ENCODE measurements at places on chromosomes 3 and 15.

- DNase-seq = no peak
Observed at GRCh38 chr3:136644212-136644611, 108.0 kb downstream of the STAG1 start.

GRCh38 chr3:114518206-114518808 lies 224.5 kb downstream of the TIGIT start:
- no peak for DNase-seq

DNA sequence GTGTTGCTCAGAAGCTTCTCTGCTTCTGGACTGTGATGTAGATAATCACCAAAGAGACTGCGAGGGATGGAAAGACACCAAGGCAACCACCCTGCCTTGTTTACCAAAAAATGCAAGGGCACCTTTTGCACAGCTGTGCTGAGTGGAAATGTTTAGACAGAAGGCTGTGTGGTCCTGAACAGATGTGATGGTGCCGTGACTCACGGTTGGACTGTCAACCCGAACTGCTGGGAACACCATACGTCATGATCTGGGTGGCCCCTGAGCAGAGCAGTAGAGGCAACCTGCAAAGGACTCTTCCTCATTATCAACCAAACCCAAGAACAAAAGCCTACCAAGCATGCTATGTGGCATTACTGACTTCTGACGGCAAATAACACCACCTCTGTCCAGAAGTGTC lies 61.3 kb upstream of the LPP start:
- no peak for DNase-seq

DNA sequence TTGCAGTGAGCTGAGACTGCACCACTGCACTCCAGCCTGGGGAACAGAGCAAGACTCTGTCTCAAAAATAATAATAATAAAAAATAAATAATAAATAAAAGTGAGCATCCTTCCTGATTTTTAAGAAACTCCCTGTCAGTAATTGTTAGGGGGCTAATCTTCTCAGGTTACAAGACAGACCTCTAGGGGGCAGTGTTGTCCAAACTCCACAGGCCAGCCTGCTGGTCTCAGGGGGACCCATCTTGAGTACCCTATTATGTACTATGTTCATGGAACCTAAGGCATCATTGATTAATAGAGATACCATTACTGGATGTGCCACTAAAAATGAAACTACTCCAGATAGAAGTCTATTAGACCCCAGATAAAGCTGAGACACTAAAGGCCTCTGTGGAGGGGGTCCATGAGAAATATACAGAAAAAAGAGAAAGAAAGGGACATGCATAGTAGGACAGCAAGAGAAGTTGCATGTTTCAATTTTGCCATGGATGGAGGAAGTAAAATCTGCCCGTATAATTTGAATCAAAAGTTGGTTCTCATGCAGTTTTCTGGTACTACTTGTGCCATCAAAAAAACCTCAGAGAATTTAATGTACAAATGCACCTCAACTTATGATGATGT lies 85.5 kb upstream of the CDV3 start:
- peak; percentile 20 for DNase-seq

- peak; percentile 41 for DNase-seq
Observed at GRCh38 chr15:69059557-69059943, 45.1 kb downstream of the NOX5 start.

DNA sequence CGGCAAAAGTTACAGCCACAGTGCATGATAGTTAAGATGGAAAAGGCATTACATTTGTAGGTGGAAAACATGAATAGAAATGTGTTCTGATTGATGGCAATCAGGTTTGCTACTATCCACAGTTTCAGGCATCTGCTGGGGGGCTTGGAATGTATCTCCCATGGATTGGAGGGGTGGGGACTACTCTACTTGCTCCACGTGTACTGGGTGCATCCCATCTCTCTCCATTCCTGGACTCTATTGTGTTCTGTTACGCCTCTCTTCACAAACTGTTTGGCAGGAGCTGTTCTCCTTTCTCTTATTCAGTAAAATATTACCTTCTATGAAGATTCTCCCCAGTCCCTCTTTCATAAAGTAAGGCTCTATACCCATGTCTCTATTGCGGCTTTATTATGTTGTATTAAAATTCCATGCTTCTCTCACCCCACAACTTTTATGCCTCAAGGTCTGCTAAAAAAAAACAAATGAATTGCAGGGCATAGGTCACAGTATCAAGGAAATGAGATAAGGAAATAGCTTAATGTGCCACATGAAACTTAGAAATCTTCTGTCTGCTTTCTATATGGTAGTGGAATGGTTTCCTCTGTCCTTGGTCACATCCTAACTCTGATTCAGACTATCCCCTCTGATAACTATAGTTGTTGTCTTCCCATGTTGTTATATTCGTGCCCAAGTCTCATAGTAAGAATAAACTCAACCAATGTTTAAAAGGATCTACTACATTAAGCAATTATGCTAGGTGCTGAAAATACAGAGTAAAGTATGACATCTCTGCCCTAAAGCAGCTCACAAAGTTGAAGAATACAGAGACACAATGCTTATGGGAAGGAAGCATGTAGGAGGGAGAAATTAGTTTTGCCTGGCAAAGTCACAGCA lies 43.2 kb downstream of the LRRFIP2 start:
- DNase-seq = no peak

- peak; percentile 75 for DNase-seq
Observed at GRCh38 chr3:190321789-190322603, at the start of gene CLDN1. CLDN1 (minus strand) TSS chr3:190322446; CDS start chr3:190322206, 240 bp downstream.

GRCh38 chr15:77966540-77967234 lies 110.8 kb downstream of the TBC1D2B start:
- peak; percentile 47 for DNase-seq

DNA sequence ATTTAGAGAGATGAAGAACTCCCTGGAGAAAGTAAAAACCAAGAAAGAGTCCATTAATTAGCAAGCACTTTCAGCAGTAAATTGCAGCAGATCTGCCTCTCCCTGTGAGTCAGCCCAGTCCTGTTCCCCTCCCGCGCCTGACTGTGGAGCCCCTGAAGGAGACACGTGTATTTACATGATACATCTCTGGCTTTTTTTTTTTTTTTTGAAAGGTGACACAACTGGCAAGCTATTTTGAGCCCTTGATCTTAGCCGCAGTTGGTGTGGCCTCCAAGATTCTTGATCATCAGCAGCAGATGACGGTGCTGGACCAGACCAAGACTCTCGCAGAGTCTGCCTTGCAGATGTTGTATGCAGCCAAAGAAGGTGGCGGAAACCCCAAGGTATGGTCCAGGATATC lies 271.8 kb upstream of the TPM1 start:
- DNase-seq = no peak

GRCh38 chr3:134328147-134328591 lies 46.1 kb downstream of the AMOTL2 start:
- DNase-seq = no peak

DNA sequence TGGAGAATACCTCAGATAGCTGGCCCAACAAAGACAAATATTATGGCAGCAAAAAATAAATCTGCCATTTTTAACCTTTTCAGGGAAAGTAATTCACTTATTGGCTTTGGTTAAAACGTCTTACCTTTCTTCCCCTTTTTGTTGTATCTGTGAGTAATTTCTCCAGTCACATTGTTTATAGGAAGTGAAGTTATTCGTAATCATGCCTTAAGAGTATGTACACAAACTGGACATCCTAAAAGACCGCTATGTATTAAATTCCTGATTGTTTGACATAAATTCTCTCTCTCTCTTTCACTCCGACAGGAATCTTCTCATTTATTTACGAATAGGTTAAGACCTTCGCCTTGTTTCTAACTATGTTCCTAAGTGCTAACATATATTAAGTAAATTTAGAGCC lies 474.0 kb downstream of the MECOM start:
- no peak for DNase-seq

DNA sequence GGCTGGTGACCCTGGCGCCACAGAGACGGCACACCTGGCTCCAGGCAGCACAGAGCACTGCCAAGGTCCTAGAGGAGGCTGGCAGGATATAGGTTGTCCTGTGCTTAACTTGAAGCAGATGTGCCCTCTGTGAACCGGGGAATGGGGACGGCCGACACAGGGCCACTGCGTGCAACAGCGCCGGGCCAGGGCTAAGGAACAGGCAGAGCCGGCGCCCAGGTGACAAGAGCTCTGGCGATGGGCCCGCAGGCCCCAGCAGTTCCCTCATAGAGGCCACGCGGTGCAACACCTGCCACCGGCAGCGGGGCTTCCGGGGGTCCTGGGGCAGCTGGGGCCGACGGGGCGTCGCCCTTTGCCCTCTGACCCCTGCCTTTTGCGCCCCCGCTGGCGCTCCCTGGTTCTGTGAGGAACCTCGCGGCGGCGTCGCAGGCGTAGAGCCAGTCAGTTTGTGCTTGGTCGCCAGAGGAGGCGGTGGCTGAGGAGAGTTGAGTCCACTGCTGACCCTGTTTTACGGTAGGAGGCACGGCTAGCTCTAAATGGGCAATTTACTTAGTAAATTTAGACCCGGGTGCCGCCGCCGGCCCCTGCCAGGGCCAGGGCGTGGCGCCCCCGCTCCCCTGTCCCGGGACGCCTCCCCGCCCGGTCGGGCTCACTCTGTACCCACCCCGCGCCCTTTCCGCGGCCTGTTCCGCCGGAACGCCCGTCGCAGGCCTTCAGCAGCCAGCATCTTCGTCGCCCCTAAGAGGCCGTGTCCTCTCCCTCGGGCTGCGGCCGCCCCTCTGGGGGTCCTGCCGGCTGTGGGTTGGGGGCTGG lies at the start of gene NPAP1:
Gene NPAP1, plus strand, starts transcription at position 444 of the 813 bp plus-strand sequence. Its CDS starts 93 bp downstream, at position 537.
- DNase-seq = no peak

DNA sequence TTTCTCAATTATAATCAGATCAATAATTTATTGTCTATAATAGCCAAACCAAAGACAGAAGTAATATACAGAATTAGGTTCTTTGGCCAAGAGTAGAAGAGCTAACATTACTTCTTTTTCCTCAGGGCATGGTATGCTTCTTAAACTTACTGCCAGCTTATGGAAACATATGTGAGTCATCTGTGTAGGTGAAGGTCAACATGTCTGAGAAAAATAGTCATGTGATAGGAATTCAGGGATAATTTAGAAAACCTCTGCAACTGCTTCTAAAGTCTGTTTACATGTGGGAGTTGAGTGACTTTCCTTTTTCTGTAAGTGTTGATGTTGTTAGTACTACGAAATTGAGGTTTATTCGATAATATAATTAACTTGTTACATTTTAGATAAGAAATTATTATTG lies 19.2 kb upstream of the MAP6D1 start:
- no peak for DNase-seq

DNA sequence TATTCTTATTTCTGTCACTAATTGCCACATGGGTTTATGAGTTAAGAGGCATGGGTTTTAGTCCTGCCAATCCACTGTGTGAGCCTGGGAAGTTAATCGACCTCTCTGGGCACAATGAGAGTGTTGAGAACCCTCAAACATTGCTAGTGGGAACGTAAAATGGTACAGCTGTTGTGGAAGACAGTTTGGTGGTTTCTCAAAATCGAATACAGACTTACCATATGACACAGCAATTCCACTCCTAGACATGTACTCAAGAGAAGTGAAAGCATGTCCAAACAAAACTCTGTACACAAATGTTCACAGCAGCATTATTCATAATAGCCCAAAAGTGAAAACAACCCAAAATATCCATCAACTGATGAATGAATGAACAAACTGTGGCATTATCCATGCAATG lies 5.7 kb upstream of the GNB5 start:
- DNase-seq = no peak

GRCh38 chr3:126433105-126433430 lies 38.4 kb downstream of the CFAP100 start:
- DNase-seq = no peak

GRCh38 chr15:89371228-89372044 lies 36.8 kb upstream of the POLG start:
- DNase-seq = no peak

- DNase-seq = no peak
Observed at GRCh38 chr3:159252274-159252673, 450.4 kb downstream of the MFSD1 start.

GRCh38 chr3:243356-243725 lies 46.8 kb downstream of the CHL1 start:
- no peak for DNase-seq

GRCh38 chr15:39188314-39188713 lies 392.6 kb upstream of the THBS1 start:
- no peak for DNase-seq

- no peak for DNase-seq
Observed at GRCh38 chr3:110077093-110077492, 739.7 kb upstream of the DPPA4 start.

GRCh38 chr15:78708713-78709260 lies 67.8 kb upstream of the CHRNB4 start:
- DNase-seq = no peak

GRCh38 chr3:12553921-12554391 lies 2.9 kb upstream of the MKRN2 start:
- DNase-seq = peak; percentile 6

DNA sequence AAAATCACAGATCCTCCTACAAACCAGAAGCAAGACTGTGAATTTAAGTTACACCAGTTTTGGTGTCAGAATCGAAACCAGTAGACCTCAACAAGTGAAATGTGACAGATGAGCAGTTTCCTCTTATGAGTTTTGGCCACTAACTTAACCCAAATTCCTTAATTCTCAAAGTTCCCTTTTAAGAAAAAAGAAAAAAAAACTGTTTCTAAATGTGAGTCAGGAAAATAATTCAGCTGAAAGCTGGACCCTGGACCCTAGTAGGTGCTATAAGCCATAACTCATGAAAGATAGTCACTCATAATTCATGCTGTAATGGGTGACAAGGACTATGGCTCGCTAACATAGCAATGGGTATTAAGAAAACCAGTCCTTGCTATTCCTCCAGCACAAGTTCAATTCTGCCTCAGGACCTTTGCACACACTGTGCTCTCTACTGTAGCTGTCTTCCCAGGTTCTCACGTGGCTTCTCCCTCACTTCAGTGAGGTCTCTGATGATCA lies 9.0 kb upstream of the THRB start:
- peak; percentile 23 for DNase-seq

GRCh38 chr3:111667621-111668239 lies 72.6 kb upstream of the ZBED2 start:
- peak; percentile 78 for DNase-seq

DNA sequence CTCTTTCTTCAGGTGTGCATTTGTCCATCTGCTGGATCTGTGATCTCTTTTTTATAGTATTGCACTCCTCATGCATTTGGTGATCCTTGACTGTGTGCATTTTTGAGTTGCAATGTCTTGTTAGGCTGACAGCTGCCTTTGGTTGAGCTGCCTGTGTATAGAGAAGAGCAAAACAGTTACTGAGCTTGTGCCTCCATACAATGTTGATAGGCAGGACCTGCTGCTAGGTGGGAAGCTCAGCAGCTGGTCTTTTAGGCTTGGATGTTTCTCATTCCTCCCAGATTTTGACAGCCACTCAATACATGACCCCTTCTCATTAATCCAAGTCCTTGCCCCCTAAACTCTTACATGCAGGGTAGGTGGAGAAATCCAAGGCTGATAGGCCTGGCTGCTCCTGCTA lies 74.8 kb upstream of the PIAS1 start:
- no peak for DNase-seq

- no peak for DNase-seq
Observed at GRCh38 chr15:48748535-48748934, 62.3 kb downstream of the CEP152 start.
